ENCODE measurements at places on chromosomes 3 and 15. TPM values are rescaled to one million over a fixed set of nuclear protein-coding genes. Genes with fewer than 3 reads are reported as not detected.

DNA sequence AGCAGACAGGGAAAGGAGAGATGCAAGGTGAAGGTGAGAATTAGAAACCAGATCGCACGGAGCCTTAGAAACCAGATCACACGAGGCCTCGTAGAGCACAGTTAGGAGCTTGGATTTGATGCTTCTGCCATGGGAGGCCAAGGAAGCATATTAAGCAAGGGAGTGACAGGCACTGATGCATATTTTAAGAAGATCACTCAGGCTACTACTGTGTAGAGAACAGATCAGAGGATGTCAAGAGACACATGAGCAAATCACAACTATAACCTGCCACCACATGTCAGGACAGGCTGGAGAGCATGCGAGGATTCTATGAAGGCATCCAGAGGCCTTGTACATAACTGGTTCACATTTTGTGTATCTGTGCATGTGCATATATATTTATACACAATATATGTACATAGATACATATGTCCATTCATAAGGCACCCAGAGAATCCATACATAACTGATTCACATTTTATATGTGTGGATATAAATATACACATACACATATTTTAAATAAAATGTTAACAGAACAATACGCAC, 99.6 kb upstream of the FHIT start:
- no peak overlapping the region for H3K4me3 ChIP-seq
- no peak for DNase-seq
- H3K36me3 ChIP-seq, result no peaks in the 10 kb centered on the region
- H3K27me3 ChIP-seq, result no peaks in the 10 kb centered on the region

DNA sequence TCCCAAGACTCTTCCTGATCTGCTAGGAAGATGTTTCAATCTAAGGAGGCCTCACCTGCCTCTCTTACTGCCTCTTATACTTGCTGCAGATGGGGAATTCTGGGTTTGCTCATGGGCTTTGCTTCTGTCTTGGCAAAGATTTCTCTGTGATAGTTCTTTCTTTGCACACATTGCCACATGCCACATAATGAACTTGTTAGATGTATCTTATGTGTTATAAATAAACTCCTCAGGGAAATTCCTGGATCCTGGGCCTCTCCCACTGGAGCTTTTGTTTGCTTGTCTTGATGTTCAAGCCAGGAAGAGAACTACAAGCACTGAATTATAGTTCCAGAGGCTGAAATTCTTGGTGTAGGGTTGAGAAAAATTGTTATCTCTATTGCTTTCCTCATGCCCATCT, 12.2 kb downstream of the RTP1 start:
- H3K36me3 ChIP-seq, result no peaks in the 10 kb centered on the region
- DNase-seq, result no peak
- H3K27ac ChIP-seq, result peak overlapping the region; percentile 70
- H3K4me1 ChIP-seq, result peaks cover 48% of the 10 kb centered on the region
- peaks cover 2% of the 10 kb centered on the region for H3K27me3 ChIP-seq

- no peak overlapping the region for H3K4me3 ChIP-seq
- peak overlapping the region; percentile 40 for H3K27ac ChIP-seq
- no peak for DNase-seq
- H3K27me3 ChIP-seq, result no peaks in the 10 kb centered on the region
These were observed 97.5 kb downstream of the DNAJB8 start for GRCh38 chr3:128369121-128369703.

DNA sequence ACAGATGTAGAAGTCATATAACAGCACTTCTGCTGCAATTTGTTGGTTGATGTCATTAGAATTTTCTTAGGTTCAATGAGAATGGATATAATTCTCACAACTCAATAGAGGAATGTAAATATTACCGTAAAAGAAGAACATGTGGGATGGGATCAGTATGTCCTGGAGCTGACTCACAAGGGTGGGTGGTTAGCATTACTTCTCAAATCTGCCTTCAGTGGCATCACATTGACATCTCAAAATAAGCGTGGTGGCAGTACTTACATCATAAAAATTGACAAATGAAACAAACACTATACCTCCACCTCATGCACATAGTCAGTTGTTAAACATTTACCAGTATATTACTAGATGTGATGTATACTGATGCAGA, 1068.0 kb upstream of the CADM2 start:
- H3K27ac ChIP-seq, result no peak overlapping the region
- no peaks in the 10 kb centered on the region for H3K27me3 ChIP-seq
- DNase-seq, result no peak
- H3K4me3 ChIP-seq, result no peak overlapping the region

GRCh38 chr3:99969136-99969535, 145.2 kb downstream of the FILIP1L start:
- H3K4me1 ChIP-seq, result peaks cover 53% of the 10 kb centered on the region
- H3K36me3 ChIP-seq, result no peaks in the 10 kb centered on the region
- H3K27me3 ChIP-seq, result no peaks in the 10 kb centered on the region
- H3K4me3 ChIP-seq, result no peak overlapping the region
- no peak for DNase-seq

GRCh38 chr15:80536716-80537115, 132.5 kb downstream of the ARNT2 start:
- H3K27me3 ChIP-seq, result no peaks in the 10 kb centered on the region
- H3K36me3 ChIP-seq, result no peaks in the 10 kb centered on the region
- H3K27ac ChIP-seq, result no peak overlapping the region
- H3K4me1 ChIP-seq, result no peaks in the 10 kb centered on the region
- H3K4me3 ChIP-seq, result no peak overlapping the region

DNA sequence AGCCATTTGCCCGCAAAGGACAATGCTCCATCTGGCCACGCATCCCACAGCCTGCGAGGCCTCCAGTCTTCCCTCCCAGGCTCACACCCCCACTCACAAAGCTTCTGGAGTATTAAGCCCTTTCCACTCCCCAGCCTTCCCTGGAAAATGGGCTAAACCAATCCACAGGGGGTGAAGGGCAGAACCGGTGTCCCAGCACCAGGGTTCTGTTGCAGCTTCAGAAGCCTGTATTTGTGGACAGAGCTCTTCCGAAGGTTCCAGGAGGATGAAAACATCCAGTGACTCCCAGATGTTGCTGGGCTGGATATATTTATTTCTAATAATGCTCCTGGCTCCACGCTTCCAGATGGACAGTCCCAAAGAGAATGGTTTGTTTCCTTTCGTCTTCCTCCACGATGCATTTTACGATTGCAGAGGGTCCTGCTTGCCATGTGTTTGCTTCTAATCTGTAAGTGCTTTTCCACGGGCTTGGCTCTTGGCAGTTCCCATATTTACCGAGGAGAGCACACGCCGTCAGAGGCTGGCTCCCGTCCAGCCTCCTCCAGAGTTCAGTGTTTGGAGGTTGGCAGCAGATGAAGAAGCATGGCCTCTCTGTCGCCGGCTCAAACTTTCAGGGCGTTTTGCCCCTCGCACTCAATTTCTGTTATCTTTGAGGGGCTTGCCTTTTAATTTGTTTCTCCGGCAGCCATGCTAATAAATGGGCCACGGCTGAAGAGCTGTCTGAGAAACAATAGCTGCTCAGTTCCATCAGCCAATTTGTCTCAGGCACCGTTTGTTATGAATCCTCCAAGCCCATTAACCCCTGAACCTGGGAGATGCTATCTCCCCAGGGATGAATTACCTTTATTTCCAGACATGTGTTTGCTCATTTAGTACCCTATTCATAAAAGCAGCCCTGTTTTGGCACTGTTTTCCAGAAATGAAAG, 367.9 kb upstream of the PROK2 start:
- DNase-seq, result no peak
- peaks cover 24% of the 10 kb centered on the region for H3K4me1 ChIP-seq
- peak overlapping the region; percentile 31 for H3K27ac ChIP-seq
- H3K36me3 ChIP-seq, result no peaks in the 10 kb centered on the region
- H3K27me3 ChIP-seq, result no peaks in the 10 kb centered on the region

DNA sequence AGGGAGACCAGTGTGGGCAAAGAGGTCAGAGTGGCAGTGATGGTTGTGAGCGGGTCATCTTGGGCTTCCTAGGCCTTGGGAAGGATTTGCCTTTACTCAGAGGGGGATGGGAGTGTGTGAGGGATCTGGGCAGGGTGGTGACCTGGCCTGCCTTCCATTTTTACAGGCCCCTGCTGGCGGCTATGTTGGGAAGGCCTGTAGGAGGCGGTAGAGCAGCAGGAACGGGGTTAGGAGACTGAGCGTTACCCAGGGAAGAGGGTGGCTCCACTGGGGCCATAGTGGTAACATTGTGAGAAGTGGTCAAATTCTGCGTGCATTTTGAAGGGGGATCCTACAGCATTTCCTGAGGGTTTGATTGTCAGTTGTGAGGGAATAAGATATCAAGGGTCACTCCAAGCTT, 307.3 kb upstream of the CTDSPL start:
- no peak overlapping the region for H3K4me3 ChIP-seq
- peaks cover 11% of the 10 kb centered on the region for H3K36me3 ChIP-seq
- H3K4me1 ChIP-seq, result no peaks in the 10 kb centered on the region
- no peak overlapping the region for H3K27ac ChIP-seq

GRCh38 chr3:143366672-143367071, 247.1 kb downstream of the CHST2 start:
- H3K36me3 ChIP-seq, result no peaks in the 10 kb centered on the region
- no peaks in the 10 kb centered on the region for H3K4me1 ChIP-seq
- H3K27ac ChIP-seq, result no peak overlapping the region
- H3K4me3 ChIP-seq, result no peak overlapping the region
- no peak for DNase-seq

DNA sequence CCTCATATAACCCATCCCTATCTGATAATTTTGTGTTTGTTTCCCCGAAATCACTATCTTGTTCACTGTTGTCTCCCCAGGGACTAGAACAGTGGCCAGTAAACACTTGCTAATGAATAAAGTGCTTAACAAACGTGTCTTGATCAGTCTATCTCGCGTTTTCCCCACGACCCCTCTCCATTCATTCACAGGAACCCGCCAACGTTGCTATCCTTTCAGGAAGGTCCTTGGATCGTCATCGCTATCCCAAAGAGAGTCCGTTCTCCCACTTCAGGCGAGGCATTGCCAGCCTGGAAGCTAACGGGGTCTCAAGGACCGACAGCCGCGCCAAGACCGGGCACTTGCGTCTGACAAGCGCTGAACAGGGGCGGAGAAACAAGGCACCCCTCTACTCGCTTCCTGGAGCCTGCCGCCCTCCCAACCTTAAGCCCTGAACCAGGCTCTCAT, 344 bp downstream of the LINS1 start:
- DNase-seq, result no peak
- no peaks in the 10 kb centered on the region for H3K27me3 ChIP-seq
- H3K36me3 ChIP-seq, result peaks cover 1% of the 10 kb centered on the region
- H3K4me3 ChIP-seq, result peak overlapping the region; percentile 84

DNA sequence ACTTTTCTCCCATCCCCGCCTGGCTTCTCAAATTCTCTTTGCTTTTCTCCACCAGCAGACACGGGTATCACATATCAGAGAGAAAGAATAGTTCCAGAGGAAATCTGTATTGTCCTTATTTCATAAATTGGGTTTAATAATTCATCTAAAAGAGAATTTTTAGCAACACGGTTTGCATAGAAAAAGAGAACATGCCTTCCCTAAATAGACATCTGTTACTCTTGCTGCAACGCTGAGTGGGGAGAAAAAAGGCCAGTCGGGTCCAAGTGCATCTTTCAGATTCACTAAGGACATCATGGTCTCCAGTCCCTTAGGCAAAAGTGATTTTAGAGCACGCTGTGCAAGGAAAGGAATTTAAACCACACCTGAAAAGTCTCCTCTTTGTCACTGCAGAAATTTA, 201.3 kb downstream of the ABHD5 start:
- peaks cover 23% of the 10 kb centered on the region for H3K4me1 ChIP-seq
- peaks cover 2% of the 10 kb centered on the region for H3K27me3 ChIP-seq

GRCh38 chr3:5485427-5485826, 297.9 kb downstream of the EDEM1 start:
- DNase-seq, result no peak
- H3K27ac ChIP-seq, result no peak overlapping the region
- no peaks in the 10 kb centered on the region for H3K27me3 ChIP-seq
- H3K4me1 ChIP-seq, result no peaks in the 10 kb centered on the region

GRCh38 chr3:53776494-53777101, 69.6 kb downstream of the CHDH start:
- no peak overlapping the region for H3K4me3 ChIP-seq
- peak overlapping the region; percentile 19 for H3K27ac ChIP-seq
- H3K27me3 ChIP-seq, result no peaks in the 10 kb centered on the region

GRCh38 chr3:127342735-127343134, 54.9 kb upstream of the PRR20G start:
- peaks cover 29% of the 10 kb centered on the region for H3K27me3 ChIP-seq
- H3K27ac ChIP-seq, result no peak overlapping the region
- H3K4me1 ChIP-seq, result peaks cover 6% of the 10 kb centered on the region
- DNase-seq, result no peak
- no peak overlapping the region for H3K4me3 ChIP-seq

CHMP2B gene
- 27.4 TPM for total RNA-seq

NR2E3 gene
- 0.48 TPM for total RNA-seq

A4GNT gene
- not detected for total RNA-seq

CAMKV gene
- not detected for total RNA-seq

CIB2 gene
- total RNA-seq, result 5.1 TPM

ITGA11 gene
- total RNA-seq, result 0.83 TPM

CFAP44 gene
- 17.2 TPM for total RNA-seq

SAMMSON gene
- total RNA-seq, result not detected

CRABP1 gene
- 8.7 TPM for total RNA-seq

FBXO40 gene
- not detected for total RNA-seq

CYP1A2 gene
- not detected for total RNA-seq
